ENCODE measurements at places on chromosomes 2 and 18.

GRCh38 chr2:121689356-121689755 is 40.1 kb upstream of the CLASP1 start:
- DNase-seq: no peak

DNA sequence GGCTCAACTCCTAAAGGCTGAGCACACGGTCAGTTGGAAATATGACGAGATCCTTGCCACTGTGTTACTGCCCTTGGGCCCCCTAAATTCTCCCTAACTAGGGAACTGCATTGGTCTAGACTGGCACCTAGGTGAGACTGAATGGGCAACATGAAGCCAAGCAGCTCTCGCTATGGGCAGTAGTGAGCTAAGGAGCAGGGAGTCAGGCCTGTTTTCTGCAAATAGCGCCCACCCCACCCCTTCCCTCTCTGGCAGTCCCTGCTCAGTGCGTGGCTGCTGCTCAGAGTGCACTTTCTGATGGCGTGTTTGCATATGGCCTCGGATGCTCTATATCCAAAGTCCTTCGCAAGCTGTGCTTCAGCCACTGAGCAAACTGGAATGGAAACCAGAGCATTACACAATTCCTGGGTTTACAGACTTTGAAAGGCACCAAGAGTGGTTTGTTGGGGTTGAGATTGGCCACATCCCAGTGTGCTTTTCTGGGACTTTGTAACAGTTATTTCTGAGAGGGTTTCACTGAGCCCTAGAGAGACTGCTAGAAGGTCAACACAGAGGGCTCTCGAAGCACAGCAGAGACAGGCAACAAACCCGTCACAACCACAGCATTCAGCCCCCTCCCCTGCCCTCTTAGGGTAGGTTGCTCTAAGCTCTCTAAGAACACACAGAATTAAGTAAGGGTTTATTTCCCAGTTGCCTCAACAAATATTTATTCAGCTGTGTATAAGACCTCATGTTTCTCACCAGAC is 419.9 kb downstream of the STK39 start:
- no peak for DNase-seq

- DNase-seq: no peak
Measured at GRCh38 chr2:229350883-229351282, 79.8 kb upstream of the PID1 start.

DNA sequence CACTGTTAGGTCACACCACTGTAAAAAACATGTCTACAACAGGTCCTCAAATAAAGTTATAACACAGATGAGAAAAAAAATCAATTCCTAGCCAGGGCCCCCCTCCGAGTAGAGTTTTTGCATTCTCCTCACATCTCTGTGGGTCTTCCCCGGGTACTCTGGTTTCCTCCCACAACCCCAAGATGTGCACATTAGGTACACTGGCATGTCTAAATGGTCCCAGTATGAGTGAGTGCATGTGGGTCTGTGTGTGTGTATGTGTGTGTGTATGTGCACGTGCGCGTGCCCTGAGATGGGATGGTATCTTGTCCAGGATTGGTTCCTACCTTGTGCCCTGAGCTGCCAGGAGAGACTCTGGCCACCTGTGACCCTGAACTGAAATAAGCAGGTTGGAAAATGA is 4.9 kb downstream of the TYW5 start:
- DNase-seq: no peak

DNA sequence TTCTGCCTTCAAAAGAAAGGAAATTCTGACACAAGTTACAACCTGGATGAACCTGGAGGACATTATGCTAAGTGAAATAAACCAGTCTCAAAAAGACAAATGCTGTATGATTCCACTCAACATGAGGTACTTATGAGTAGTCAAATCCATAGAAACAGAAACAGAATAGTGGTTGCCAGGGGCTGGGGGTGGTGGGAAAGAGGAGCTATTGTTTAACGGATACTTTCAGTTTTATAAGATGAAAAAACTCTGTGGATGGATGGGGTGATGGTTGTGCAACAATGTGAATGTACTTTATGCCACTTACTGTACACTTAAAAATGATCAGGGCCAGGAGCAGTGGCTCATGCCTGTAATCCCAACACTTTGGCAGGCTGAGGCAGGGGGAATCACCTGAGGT is 15.4 kb downstream of the SLC35F5 start:
- DNase-seq: no peak

DNA sequence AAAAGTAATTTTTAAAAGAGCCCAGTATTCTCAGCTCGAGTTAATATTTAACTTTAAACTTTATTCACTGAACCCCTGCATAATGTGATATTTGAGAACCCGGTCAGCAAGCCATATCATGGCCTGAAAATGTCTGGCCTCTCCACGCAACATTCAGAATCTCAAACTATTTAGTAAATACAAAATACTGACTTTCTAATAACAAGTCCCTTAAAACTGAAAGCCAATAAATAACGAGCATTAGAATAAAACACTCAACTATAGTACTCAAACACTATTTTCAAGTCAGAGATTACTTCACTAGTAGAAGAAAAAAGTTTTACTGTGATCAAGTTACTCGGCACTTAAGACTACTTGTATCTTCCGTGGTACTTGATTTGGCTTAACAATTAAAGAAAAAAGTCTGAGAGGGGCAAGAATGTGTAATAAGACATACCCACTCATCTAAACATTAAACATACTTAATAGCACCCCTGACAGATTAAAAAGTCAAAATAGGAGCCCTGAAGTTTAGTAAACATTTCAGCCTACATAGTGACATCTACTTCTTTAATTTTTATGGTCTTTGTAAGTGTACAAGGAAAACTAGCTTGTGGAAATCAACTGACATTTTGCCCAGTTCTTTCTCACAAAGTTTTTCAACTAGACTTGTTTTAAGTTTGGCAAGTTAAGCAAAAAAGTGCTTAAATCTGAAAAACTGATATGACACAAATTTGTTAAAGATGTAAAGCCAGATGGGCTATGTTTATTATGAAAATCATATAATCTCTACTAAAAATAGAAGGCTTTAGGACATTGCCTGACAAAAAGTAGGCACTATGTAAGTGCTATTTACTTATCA is 38.2 kb downstream of the RTN4 start:
- DNase-seq: no peak

DNA sequence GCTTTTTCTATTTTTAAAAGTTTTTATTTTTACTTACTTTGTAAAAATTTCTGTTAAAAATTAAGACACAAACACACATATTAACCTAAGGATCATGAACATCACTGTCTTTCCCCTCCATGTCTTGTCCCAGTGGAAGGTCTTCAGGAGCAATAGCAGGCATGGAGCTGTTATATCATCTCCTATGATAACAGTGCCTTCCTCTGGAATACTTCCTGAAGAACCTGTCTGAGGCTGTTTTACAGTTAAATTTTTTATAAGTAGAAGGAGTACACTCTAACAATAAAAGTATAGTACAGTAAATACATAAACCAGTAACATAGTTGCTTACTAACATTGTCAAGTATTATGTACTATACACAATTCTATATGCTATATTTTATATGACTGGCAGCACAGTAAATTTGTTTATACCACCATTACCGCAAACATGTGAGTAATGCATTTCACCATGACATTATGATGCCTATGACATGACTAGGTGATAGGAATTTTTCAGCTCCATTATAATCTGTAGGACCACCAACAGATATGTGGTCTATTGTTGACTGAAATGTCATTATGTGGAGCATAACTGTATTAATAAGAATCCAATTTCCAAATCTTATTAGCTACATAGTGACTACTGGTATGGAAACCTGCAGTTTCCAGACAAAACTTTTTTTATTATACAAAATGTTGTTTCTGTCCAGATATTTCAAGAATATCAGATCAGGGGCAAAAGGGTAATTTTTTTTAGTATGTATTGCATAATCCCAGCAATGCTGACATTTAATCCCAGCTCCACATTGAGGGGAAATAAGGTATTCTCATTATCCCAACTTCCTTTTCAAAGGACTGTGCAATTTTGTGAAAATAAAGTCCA is 337.2 kb upstream of the SLC39A10 start:
- no peak for DNase-seq

- DNase-seq: no peak
Measured at GRCh38 chr18:29853126-29853525, 1189.4 kb downstream of the DSC3 start.

DNA sequence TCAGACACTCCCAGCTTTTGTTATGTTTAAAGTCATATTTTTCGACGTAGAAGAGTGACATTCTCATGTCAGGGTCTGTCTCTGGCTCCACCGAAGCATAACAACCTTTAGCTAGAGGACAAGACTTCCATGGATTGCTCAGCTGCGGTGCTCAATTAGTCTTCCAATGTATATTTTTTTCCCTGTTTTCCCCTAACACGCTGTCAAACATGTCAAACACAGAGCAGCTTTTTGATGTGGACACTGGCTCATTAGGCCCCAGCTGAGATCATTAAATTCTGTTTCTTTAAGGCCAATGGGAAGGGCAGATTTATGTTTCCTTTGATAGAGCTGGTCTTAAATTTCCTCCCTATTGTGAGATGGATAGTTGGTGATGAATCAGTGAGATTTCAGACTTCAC is 525.4 kb downstream of the PIK3C3 start:
- no peak for DNase-seq

GRCh38 chr2:10061221-10061925 is 18.0 kb downstream of the KLF11 start:
- no peak for DNase-seq

GRCh38 chr18:31206071-31206470 is 43.4 kb upstream of the DSC1 start:
- no peak for DNase-seq

GRCh38 chr2:179936654-179937053 is 70.4 kb downstream of the CWC22 start:
- DNase-seq: no peak

DNA sequence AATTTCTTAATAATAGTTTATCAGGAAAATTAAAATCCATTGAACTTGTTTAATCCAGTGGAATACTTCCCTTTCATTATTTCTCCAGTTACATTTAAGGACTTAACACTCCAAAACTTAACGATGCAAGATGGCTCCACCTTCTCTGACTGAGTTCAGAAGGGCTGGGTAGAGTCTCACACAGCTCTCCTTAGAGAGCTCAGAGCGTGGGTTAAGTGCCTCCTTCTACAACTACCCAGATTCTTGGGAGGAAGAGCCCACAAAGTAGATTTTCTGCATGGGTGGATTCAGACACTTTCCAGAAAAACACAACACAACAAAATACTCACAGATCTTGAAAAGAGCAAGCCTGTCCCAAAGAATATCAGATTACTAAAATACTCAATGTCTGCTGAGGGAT is 130.6 kb downstream of the THADA start:
- DNase-seq: no peak

GRCh38 chr2:107338059-107338458 is 452.1 kb upstream of the ST6GAL2 start:
- no peak for DNase-seq

DNA sequence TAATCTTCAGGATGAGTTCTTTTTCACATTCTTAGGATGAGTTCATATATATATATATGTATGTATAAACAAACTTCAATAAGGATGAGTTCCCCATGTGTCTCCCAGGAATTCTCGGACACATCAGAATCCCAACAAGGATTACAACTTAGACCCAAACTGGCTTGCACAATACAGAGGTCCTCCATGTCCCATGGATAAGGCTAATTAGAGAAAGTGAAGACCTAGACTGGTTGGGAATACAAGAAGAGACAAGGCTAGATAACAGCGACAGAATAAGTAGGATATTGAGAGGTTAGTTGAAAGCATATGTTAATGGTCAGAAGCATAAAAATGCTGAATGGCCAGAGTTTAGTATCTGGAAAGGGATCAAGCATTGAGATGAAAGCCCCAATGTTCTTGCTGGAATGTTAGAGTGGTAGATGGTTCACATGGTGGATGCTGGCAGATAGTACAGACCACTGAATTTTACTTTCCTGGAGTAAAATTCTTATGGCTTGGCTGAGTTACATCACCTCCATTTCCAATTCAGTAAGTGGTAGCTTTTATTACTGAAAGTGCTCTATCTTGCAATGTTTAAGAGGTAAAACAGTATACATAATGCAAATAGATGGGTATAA is 154.9 kb upstream of the EPHA4 start:
- DNase-seq: no peak

- no peak for DNase-seq
Measured at GRCh38 chr2:127128445-127128904, 21.5 kb upstream of the BIN1 start.

DNA sequence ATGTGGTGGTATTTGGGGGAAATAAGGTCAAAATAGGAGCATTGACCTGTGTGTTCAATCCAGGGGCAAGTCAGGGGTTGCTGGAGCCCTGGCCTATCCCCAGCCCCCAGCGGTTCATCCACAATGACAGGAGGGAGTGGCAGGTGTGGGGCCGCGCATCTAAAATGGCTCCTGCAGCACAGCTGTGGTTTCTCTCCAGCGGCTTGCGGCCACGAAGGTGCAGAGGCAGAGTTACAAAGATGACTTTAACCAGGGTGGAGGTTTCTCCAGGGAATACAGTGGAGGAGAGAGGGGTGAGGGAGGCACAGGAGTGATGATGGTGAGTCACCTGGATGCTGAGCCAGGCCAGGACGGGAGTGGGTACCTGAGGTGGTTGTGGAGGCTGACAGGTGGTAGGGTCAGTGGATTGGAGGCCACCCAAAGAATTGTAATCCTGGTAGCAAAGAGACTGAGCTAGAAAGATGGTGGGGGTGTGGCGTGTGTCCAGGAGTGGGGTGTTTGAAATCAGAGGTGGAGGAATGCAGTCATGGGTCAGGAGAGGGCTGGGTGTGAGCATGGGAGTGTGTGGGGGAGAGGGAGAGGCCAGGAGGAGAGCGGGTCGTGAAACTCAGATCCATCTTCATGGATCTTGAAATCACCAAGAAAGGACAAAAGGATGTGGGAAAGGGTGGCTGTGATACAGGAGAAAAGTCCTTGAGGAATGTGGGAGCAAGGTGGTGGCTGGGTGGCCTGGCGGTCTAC is 83.2 kb downstream of the CTIF start:
- no peak for DNase-seq

DNA sequence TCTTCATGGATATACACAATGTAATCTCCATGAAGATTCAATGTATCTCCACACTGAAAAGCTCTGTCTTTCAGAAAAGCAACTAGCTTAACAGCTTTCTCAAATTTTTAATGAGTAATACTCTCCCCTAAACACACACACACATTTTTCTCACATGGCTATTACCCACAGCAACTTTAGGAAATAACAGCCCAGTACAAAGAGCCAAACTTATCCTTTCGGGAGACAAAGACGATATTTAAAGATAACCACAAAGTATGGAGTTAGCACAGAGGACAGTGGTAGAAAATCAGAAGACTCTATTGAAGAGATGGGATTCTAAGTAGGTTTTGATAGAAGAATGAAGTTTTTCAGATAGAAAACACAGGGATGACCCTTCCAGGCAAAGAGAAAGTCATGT is 394.9 kb upstream of the TRIB2 start:
- DNase-seq: no peak

- no peak for DNase-seq
Measured at GRCh38 chr18:57869221-57869620, 66.1 kb upstream of the ATP8B1 start.

- DNase-seq: no peak
Measured at GRCh38 chr18:56672981-56673380, 21.8 kb downstream of the WDR7 start.

DNA sequence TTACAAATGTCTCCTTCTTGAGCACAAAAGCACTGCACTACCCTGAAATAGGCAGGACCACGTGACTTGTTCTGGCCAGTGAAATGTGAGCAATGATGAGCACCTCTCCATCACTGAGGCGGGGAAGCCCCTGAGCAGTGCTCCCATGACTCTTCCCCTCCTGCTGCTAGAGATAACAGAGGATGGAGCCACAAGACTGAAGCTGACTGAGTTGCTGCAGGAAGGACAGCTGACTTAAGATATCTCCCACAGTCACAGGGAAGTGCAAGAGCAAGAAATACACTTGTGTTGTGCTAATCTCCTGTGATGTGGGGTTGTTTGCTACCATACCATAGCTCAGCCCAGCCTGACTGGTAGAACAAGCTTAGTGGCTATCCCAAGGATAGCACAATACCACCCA is 38.7 kb downstream of the STK39 start:
- DNase-seq: no peak

Measured in activated CD4-positive, alpha-beta T cell treated with anti-CD3 and anti-CD28 coated beads, Interleukin-2, amount 50 U/mL, for 4 hours (primary cell).